ENCODE measurements at places on chromosomes 1 and 21.

DNA sequence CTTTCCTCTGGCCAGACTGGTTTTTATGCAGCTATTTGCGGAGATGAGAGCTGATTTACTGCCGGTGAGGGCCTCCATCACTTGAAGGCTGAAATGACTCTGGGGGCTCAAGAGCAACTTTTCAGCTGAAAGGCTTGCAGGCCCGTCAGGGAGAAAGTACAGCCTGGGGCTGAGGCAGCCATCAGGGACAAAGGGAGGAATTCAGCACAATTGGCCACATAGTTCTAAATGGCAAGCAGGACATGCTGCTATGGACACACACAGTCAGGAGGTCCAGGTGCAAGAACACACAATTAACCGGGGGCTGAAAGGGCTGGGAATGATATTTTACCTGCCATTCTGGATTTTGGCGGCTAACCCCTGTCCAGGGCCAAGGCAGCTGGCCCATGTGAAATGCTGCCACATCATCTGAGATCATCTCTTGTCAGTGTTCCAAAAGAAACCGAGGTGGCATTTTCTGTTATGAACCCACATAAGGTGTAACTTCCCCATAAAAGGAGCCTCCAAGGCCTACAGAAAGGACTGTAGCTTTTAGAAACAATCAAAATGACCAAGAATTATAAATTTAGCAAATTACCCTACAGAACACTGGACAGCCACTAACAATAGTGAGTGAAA, 58.2 kb downstream of the LMX1A start:
- no peak for DNase-seq

- DNase-seq: no peak
Measured at GRCh38 chr1:87915771-87916170, 587.1 kb downstream of the LMO4 start.

GRCh38 chr21:35050348-35051286, 1.5 kb upstream of the RUNX1 start:
- DNase-seq: no peak

DNA sequence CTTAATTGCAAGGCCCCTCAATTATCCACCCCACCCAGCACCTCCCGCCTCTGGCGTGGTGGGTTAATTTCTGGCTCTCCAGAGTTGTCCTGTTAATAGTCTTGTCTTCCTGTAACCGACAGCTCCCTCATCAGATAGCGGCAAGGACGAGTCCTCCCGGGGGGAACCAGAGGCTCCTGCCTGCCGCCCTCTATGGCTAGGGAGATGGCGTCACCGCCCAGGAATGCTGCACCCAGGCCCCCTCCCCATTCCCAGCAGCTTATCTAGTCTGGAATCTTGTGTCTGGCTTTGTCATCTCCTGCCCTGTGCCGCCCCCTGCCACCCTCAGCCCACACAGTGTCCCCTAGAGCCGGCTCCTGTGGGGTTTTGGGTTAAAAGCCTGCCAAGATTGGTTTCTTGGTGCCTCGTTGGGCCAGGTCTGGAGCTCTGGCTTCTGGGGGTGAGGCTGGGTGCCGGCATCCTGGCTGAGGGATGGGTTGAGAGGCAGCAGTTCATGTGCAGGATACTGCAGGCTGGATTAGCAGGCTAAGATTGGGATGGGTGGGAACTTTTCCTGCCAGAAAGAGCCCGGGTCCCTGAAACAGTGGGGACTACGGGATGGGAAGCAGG, 48.8 kb downstream of the EDN2 start:
- no peak for DNase-seq

GRCh38 chr1:183569141-183569540, 21.1 kb downstream of the NCF2 start:
- DNase-seq: no peak

DNA sequence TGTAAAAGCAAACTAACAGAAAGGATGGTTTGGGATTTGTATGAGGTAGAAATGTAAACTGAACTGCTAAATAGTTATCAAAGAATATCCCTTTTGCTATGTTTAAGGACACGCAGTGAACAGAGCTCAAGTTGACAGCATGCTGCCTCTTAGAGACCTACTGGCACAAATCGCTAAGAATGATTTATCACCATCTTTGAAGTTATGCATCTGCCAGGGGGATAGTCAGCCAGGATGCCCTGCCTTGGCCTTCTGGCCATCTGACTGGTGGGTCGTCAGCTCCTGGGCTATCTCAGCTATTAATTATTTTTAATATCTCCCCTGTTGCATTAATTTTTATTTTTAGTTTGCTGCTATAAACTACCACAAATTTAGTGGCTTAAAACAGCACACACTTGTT, 334.8 kb upstream of the KAZN start:
- no peak for DNase-seq

GRCh38 chr1:11948822-11949458, 14.4 kb downstream of the PLOD1 start:
- no peak for DNase-seq

DNA sequence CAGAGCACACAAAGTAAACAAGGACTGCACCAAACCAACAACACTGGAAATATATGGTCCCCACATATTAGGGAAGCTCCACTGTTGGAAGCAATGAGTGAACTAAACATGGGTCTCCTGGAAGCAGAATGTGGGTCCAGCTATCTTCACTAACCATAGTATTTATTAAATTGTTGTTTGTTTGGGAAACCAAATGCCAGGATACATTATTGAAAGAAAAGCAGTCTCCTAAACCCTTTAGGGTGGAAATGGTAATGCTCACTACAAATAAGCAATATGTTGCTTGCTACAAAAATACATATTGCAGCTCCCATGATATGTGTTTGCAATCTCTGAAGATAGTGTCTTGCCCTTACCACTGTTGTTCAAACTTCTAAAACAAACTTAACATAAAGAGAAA, 2.2 kb downstream of the NEGR1 start:
- DNase-seq: no peak

DNA sequence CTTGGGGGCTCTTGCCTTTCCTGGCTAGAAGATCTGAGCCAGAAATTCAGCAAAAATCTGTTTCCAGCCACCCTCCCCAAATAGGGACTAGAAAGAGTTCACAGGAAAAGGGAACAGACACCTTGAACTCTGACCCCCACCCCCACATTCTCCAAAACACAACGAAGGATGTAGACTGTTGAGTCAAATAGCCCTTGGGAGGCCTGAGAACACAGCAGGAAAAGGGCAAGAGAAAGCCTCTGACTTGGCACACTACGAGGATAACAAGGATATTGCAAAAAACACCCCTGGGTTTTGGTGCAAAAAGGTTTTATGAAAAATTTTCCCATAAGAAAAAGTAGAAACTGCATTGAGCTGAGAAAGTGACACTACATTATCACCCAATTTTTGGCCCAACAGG, 1.9 kb upstream of the YRDC start:
- DNase-seq: no peak

DNA sequence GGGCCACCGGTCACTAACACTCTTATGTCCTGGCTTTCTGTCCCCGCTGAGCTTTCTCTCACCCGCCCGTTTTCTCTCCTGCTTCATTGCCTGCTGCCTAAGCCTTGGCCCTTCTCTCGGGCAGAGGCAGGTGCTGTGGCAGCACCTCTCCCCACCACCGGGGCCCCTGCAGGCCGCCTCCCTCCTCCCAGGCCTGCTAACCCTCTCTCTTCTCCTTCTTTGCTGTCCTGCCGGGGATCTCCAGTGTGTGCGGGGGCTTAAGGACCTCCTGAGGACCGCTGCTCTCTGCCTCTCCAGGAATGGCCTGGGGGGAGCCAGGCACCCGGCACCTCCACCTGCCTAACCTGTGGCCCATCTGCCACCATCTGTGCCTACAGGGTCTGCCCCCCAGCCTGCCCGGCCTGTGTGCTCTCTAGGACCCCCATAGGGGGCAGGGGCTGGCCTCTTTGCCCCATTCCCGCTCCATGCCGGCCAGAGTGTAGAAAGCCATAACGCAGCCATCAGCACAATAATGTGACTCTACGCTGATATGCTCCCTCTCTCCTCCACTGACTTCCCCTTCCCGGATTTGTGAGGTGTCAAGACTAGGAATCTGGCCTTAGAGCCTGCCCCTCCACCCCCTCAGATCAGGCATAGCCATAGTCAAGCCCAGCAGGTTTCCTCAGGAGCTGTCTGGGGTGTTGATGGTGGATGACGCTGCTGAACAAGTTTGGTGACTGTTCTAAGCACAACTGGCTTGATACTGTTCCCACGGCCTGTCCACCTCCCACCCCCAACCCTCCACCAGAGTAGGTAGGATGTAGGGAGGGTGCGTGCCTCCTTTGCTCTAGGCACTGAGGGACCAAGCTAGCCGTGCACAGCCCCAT, 6.1 kb upstream of the SFN start:
- DNase-seq: no peak

DNA sequence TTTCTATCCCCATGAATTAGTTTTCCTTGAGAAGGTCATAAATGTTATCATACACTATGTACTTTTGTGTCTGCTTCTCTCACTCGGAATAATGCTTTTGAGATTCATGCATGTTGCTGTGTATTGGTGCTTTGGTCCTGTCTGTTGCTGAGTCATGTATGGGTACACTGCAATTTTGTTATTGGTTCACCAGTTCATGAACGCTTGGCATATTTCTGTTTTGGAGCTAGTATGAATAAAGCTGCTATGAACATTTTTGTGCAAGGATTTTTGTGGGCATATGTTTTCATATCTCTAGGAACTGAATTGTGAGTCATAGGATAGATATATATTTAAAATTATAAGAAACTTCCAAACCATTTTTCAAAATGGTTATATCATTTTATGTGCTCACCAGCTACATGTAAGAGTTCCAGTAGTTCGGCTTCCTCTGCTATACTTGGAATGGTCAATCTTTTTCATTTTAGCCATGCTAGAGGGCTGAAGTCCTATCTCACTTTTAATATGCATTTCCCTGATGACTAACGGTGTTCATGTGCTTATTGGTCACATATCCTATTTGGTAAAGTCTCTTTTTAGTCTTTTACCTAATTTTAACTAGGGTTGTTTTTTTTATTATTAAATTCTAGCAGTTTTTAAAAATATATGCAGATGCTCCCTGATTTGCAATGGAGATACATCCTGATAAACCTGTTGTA, 38.2 kb downstream of the ETS2 start:
- peak; percentile 48 for DNase-seq

DNA sequence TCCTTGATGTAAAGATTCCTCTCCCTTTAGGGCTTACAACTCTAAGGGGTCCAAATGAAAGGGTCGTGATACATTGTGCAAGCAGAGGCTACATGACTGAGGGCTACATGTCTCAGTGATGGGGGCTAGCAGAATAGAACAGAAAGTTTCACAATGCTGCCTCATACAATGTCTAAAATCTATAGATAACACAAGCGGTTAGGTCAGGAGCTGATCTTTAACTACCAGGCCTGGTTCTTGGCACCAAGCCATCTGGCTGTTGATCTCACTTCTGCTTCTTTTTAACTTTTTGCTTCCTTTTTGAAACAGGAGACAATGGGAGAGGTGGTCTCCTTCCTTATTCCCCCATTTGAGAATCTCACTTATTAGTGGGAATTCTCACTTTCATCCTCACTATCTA, 710.2 kb downstream of the AMY1C start:
- DNase-seq: no peak

GRCh38 chr1:68321084-68321685, 88.9 kb upstream of the WLS start:
- peak; percentile 45 for DNase-seq

GRCh38 chr1:47186267-47187185, 3.3 kb downstream of the PDZK1IP1 start:
- DNase-seq: no peak

DNA sequence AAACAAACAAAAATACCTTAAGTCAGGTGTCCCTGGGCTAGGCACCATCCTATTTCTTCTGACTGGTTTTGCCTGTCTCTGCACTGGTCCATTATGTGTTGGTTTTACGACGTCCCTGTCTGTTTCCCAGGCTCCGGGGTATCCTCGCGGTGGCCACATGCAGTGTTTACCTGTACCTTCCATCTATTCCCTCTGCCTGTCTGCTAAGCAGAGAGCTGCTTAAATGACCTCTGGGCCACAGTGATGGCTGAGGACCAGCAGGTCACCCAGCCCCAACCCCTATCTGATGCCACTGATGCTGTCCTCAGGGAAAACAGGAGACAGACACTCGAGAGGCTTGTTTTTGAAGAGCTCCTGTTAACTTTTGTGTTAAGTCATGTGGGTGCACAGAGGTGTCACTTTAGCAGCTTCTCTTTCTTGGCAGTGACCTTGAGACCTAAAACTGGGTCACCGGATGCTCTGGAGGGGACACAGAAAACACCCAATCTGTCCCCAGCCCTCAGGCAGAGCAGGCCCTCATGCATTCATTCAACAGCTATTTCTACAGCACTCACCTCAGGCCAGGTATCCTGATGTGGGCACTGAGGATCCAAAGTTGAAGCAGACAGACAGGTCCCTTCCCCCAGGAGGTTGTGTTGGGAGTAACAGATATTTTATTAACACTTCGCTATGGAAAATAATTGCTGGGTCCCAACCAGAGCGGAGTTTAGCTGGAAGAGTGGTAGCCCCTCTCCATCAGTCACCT, 4.4 kb upstream of the EFHD2 start:
- no peak for DNase-seq

GRCh38 chr1:167331650-167332049, 111.0 kb downstream of the POU2F1 start:
- no peak for DNase-seq

DNA sequence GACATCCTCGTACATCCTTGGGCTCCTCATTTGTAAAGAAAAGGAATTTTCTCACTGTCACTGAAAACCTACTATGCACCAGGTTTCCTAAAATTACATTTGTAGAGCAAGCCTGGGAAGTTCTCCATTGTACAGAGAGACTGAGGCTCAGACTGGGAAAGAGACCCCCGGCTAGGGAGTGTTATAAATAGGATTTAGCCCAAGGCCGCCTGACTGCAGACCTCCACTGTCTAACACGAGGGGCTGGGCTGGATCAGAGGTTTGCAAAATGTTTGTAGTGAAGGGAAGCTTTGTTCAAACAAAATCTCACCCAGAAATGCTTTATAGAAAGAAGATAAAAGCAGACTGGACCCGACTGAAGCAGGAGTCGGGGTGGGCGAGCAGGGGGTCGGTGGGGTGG, 131.3 kb downstream of the ACTL8 start:
- no peak for DNase-seq

- DNase-seq: no peak
Measured at GRCh38 chr1:54014009-54014629, 3.9 kb downstream of the LDLRAD1 start.

DNA sequence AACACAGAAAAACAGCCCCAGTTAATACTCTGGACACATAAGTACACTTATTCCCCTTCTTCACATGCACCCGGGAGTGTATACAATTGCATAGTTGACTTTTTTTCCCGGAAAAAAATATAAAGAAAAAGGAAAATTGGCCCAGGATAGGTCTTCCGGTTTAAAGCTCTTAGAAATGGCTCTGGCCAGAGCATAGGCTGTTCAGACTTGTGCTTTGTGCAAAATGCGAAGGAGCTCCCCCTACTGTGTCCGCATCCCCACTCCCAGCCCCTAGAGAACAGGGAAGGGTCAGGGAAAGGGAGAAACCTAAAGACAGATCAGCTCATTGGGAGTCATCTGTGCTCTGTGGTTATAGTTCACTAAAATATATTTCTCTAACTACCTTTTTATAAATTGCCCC, 5.5 kb upstream of the MTMR11 start:
- DNase-seq: no peak

GRCh38 chr1:2584686-2585317, 1.8 kb upstream of the PRXL2B start:
- DNase-seq: no peak

All from retinal pigment epithelial cell (primary cell).